CD4-positive, alpha-beta T cell treated with Interleukin-4 for 4 hours (primary cell): ENCODE measurements at places on chromosomes 16 and 17.

GRCh38 chr17:6797718-6798351 is 21.8 kb downstream of the FBXO39 start:
- DNase-seq: no peak

- DNase-seq: no peak
These were observed 272.0 kb downstream of the MAF start for GRCh38 chr16:79328402-79329165.

DNA sequence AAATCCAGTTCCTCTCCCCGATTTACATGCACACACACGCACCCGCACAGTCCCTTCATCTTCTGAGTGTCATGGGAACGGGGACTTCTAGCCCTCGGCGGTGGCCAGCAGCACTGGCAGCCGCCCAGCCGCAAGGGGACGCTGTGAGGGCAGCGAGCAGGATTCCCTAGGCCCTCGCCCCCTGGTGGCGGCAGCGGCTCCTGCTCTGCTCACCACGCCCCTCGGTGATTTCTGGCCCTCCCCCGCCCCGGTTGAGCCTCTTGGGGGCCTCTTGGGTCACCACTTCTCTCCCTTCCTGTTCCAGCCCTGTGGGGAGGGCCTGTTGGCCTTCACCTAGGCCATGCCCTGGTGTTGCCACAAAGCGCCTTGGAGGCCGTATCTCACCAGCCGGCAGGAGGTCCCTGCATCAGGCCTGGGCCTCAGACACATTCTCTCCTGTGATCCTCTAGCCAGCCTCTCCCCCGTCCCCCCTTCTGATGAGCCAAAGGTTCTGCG is 75.2 kb upstream of the KSR1 start:
- DNase-seq: peak; percentile 47

DNA sequence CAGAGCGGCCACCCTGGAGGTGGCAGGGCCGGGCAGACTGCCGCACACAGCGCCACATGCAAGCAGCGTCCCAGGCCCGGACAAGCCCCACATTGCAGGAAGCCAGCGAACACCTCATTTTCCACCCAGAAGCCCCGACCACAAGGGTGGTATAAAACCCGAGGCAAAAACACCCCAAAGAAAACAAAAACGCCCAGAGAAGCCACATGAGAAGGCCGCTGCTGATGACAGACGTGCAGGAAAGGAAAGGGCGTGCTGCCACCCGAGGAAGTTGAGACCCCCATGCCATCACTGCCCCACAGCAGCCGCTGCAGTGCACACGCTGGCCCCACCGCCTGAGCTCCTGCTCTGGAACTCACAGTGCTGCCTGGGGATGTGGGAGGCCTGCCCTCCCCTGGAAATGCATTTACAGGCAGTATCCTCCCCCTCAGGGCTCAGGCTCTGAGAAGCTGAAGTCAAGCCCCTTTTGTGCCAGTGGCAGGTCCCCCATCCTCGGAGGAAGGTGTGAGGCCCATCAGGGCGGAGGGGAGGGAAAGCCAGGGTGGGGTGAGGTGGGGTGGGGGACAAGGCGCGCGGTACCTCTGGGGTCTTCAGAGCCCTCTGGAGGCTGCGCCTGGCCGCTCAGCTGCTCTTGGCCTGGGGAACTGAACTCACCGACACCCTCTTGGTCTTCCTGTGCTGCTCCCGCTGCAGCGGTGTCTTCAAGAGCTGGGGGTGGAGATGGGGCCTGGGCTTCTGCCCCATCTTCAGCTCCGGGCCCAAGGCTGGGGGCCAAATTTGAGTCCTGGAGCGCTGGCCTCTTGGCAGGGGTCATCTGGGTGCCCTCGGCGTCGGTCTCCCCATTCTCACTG is 62.0 kb downstream of the IL21R start:
- peak; percentile 77 for DNase-seq

DNA sequence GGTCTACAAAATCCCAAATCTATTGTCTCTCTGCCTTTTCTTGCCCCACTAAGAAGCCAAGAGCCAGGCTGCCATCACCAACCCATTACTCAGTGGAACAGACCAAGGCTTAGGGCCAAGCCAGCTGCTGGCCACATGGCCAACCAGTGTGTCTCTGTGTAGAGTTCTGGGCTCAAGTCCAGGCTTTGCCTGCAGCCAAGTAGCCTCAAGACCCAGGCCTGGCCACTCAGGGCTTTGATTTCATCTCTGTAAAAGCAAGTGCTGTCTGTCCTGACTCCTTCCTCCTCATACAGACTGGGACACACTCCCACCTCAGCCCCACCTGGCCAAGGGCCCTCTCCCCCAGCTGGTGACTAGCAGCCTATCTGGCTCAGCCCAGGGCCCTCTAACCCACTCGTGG is 14.6 kb downstream of the SREBF1 start:
- no peak for DNase-seq

DNA sequence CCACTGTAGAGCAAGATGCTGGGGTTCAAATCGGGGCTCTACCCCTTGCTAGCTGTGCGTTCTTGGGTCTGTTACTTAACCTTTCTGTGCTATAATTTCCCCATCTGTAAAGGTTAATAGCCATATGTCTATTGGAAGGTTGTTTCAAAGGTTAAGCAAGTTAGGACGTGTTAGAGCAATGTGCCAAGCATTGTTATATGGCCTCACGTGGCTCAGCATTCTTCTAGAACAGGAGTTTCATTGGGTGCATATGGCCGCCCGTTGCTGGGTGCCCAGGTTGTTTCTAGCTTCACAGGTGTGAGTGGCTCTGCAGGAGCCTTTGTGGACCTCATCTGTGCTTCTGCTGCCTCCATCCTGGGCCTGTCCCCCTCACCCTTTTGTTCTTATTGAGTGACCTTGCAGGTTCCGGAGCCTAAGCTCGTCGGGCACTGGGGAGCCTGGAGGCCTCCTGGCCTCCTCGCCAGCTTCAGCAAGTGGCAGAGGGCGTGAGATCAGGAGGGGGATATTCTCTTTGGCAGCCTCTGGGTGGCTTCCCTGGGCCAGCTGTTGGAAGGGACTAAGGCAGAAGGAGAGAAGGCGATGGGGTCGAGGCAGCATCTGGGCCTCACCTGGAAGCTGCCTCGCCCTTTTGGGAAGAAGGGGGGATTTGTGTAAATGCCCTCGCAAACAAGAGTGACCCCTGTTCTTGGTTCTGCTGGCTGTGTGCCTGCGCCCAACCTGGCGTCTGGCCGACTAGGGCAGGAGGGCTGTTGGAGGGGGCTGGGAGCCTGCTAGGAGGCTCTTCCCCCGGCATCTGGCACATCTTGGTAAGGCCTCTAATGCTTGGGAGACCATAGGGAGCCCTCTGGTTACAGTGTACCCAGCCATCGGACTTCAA is 80.2 kb upstream of the CIBAR2 start:
- DNase-seq: no peak

DNA sequence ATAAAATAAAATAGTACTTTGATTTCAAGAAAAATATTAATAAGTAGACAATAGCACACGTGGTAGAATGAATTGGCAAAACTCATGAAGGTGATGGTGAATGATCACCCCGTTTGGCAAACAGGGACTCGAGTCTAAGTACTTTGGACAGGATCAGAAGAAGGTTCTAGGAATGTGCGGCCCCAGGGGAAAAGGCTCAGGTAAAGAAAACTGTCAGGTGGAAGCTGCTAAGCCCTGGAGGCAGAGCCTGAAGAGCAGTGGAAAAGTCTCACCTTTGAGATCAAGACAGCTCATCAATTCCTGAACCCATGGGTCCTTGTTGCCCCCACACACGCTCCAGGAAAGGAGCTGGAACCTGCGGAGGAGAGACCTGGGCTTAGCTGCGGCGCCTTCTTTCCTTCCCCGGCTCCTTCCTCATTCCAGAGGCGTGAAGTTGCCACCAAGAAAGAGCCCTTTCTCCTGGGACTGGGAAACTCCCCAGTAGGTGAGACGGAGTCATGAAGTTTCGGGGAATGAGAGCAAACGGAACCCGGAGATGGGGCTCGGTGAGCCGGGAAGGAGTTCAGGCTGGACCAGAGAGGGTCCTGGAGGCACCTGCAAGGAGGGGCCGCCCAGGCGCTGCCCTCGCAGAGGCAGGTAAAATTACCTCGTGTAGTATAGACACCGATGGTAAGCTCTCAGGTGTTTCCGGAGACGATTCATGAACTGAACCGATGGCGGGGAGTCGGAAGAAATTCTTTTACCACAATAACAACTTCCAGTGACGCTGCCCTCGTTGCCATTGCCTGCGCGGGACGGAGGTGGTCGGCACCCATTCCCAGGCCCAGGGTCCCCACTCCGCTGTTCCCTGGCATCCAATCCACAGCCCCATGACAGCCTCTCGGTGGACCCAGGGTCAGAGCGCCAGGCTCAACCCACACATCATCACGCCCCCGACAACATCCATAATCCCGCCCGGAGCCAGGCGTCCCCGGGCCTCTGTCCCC is 1.2 kb upstream of the ZMYND15 start:
- DNase-seq: no peak

DNA sequence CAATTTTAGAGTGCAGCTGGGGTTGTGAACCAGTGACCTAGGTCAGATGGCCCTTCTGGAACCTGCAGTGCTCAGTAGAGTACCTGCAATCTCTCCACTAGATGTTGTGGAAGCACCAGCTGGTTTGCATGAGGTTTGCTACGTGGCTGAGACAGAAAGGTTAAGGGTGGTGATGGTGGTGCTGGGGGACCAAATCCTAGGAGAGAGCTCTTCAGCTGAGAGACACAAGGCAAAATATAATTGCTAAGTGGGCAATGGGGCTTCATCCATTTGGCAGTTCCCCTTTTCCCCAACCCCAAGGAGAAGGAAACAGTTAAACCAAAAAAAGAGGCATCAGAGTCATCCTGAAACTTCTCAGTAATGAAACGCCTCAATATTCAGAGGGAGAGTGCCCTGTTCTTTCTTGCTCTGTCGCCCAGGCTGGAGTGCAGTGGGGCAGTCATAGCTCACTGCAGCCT is 13.9 kb downstream of the ITPRIPL2 start:
- no peak for DNase-seq

GRCh38 chr16:14309001-14309886 is 238.1 kb downstream of the MRTFB start:
- DNase-seq: no peak

- no peak for DNase-seq
These were observed 9.2 kb upstream of the FLYWCH1 start for GRCh38 chr16:2902337-2903130.

DNA sequence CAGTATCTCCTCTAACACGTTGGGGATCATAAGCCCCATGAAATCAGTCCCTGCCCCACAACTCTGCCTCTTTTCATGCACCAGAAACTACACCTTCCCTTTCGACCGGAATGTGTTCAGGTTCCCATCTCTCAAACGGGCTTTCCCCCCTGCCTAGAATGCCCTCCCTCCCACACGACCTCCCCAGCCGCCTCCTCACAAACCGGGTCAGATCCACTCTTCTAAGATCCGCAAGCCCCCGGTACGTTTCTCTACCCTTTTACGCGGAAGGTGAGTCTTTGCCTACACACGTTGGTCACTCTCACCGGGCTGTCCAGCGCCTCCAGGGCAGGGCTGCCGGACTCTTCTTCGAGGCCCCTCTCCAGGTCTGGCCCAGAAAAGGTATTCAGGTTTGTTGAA is 708 bp downstream of the DHX33 start:
- DNase-seq: no peak

DNA sequence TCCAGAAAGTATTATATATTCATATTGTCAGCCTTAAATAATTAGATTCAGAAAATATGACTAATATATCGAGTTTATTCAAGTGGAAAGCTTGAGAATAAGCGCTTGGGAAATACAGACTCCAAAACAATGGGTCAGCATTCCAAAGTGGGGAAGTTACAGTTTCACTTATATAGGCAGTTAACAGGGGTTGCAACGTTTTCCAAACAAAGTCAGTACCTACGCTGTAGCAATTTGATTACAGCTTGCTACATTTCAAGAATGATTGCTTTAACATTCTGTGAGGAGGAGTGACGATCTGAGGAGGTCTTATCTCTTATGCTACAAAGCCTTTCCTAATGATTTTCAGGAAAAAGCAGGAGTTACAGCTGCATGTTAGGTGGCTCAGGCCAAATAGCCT is 34.2 kb upstream of the HS3ST3A1 start:
- DNase-seq: no peak

DNA sequence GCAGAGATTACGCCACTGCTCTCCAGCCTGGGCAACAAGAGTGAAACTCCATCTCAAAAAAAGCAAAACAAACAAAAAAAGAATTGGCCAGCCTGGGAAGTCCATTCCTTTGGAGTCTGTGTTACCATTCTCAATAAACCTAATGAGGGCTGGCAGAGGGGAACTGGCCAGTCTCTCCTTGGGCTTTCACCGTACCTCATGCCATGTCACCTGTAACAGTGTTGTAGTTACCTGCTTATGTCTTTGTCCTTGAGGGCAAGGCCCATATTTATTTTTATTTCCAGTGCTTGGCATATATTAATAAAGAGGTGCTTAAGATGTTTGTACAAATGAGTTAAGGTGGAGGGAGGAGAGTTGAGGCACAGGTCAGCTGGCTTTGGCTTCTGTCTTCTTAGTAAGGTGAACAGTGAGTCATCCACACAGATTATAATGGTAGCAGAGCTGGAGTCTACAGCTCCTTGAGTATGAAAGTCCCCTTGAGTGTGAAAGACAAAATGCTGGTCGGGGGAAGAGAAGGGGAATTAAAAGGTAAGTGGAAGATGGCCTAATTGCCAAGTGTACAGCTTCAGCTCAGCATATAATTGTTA is 8.4 kb downstream of the C1QBP start:
- DNase-seq: no peak
